ENCODE measurements at places on chromosomes 5 and 9.

GRCh38 chr5:172770374-172770674, 671 bp downstream of the DUSP1 start:
- no peak for DNase-seq

GRCh38 chr5:57903458-57903857, 420.8 kb upstream of the ACTBL2 start:
- no peak for DNase-seq

GRCh38 chr9:79741381-79741780, 169.6 kb downstream of the TLE4 start:
- no peak for DNase-seq

GRCh38 chr5:173573126-173573960, 43.1 kb downstream of the BOD1 start:
- peak; percentile 24 for DNase-seq

DNA sequence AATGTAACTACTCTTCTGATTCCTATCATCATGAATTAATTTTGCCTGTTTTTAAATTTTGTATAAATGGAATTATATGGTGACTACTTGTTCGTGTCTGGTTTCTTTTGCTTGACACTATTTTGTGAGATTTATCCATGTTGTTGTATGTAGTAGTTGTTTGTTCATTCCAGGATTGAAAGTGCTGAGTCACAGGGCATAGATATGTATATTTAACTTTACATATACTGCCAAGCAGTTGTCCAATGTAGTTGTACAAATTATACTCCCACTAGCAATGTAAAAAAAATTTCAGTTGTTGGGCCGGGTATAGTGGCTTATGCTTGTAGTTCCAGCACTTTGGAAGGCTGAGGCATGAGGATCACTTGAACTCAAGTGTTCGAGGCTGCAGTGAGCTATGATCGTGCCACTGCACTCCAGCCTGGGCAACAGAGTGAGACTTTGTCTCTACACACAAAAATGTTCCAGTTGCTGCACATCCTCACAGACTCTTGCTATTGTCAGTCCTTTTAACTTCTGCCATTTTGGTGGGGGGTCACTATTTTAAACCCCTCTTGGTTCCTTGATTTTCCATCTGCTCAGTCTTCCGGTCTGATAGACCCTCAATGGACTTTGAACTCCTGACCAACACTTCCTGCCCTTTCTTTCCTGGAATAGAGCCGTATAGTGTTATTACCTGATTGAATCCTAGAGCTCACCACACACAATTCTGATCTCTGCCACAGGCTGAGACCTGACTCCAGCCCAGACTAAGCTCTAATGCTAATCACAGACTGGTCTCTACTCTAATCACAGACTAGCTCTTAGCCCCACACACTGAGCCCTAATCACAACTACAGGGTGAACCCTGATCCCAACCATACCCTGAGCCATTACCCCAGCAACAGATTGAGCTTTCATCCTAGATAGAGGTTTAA, 69.3 kb upstream of the MELK start:
- no peak for DNase-seq

Data from activated gamma-delta T cell (primary cell).